GM23248 (cell line): ENCODE measurements at places on chromosomes 6 and 20. TPM values are rescaled to one million over a fixed set of nuclear protein-coding genes. Genes with fewer than 3 reads are reported as not detected.

Gene PMEPA1
- 11.8 and 12.5 TPM in 2 replicates for polyA plus RNA-seq

Gene RAB44
- polyA plus RNA-seq: not detected in 2 replicates

Gene TFAP2C
- polyA plus RNA-seq: 16.6 and 19.0 TPM in 2 replicates

Gene MACROD2
- 2.2 and 3.1 TPM in 2 replicates for polyA plus RNA-seq

Gene CCN6
- polyA plus RNA-seq: 0.48 and 0.57 TPM in 2 replicates

Gene STMND1
- not detected in 2 replicates for polyA plus RNA-seq

Gene PNPLA1
- polyA plus RNA-seq: not detected in 2 replicates

Gene KDM1B
- 9.0 and 10.2 TPM in 2 replicates for polyA plus RNA-seq

Gene PDYN
- not detected in 2 replicates for polyA plus RNA-seq

Gene ELOVL2
- 0.29 and 0.42 TPM in 2 replicates for polyA plus RNA-seq

Gene SLC35B2
- polyA plus RNA-seq: 101 and 103 TPM in 2 replicates

Gene MROH8
- polyA plus RNA-seq: 0.89 and 1.0 TPM in 2 replicates

Gene WFDC5
- polyA plus RNA-seq: not detected in 2 replicates

Gene ARMC12
- 0.15 and 0.26 TPM in 2 replicates for polyA plus RNA-seq

Gene TPBG
- polyA plus RNA-seq: 125 and 127 TPM in 2 replicates

Gene NFKBIE
- 3.5 and 4.5 TPM in 2 replicates for polyA plus RNA-seq

Gene IP6K3
- 0.08 TPM in 1 of 2 replicates, not detected in the other for polyA plus RNA-seq

Gene C4A
- polyA plus RNA-seq: 1.3 and 2.4 TPM in 2 replicates

Gene MAP1LC3A
- polyA plus RNA-seq: 82.5 and 83.1 TPM in 2 replicates
